ENCODE measurements at places on chromosomes 7 and 10.

DNA sequence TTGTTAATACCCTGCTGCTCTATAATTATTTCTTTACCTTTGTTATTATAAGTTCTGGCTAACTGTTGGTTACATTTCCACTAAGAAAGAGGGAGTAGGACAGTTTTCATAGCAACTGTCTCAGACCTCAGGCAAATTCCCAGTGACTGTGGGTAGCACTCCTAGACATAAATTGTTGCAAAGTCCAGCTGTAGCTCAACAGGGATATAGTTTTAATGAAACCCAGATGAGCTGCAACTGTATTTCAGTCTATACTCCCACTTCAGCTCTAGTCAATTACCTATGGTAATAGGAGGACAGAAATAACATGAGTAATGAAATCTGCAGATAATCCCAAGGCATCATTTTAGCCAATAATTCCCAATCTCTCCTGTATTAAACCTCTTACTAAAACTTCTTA lies 103.0 kb upstream of the SEMA3A start:
- no peak for DNase-seq

- DNase-seq, result no peak
These were observed 72.6 kb downstream of the MTURN start for GRCh38 chr7:30207376-30207775.

- DNase-seq, result no peak
These were observed 251.7 kb upstream of the PITRM1 start for GRCh38 chr10:3424111-3424851.

DNA sequence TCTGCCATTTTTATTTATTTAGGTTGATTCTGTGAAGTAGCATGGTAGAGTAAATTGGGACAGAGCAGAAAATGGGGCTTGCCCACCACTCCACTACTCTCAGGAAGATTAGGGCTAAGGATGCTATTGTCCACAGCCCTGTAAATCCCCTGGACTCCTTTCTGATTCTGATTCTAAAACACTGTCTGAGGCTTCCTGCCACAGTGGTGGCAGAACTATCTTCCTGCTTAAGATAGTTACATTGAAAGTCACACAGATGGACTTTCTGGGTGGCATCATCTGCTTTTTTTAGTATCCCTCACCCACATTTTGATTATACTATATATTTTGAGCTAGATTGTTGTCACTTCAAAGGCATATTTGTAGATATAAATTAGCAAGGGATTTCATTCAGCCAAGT lies 50.0 kb downstream of the SPAM1 start:
- no peak for DNase-seq

DNA sequence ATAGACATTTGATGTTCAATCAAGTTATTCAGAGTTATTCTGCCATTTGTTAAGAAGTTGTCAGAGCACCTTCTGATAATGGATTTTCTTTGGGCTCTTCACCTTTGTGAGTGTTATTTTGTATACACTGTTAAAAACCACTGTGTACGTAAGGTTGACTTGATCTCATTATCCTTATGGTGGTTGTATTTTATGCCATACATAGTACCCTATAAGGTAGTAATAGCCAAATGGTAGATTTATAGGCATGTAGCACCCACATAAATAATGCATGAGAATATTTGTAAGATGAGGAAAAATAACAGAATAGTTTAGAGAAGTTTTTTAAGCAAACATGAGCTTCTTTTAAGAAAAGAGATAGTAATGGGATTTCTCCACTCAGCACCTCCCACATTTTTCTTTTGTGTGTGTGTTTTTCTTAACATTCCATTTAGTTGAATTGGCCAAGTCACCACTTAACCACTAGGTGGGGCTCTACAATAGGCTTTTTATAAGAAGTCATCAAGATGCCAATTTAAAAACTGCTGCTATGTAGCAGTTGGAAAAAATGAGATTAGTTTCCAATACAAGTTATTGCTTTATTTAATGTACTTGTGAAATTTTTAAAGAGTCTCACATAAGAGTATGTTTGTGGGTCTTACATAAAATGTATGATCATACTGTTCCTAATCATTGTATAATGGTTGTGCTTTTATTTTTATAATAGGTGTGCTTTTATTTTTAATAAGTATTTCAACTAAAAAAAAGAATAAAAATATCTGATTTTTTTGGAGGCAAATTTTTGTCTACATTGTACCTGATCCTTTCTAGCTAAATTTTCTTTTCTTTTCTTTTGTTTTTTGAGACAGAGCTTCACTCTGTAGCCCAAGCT lies 41.1 kb upstream of the STMP1 start:
- DNase-seq, result peak; percentile 37

GRCh38 chr7:23212841-23213240 lies 31.0 kb downstream of the NUP42 start:
- DNase-seq, result no peak

DNA sequence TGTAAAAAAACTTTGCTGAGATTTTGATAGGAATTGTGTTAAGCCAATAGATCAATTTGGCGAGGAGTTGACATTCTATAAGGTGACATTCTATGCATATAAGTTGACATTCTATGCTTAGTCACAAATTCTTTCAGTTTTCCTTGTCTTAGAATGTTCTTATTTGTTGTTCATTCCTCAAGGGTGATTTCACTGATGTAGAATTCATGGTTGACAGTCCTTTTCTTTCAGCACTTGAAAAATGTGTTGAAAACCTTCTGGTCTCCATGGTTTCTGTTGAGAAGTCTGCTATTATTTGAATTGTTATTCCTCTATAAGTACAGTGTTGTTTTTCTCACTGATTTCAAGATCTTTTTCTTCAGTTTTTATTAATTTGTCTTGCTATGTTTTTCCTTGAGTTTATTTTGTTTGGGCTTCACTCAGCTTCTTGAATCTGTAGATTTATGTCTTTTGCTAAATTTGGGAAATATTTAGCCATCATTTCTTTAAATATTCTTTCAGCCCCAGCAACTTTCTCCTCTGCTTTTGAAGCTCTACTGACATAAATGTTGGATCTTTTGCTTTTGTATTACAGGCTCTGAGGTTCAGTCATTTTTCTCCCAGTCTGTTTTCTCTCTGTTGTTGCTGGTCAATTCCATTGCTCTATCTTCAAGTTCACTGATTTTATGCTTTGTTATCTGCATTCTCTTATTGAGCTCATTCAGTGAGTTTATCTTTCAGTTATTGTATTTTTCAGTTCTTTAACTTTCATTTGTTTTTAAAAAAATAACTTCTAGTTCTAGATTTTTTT lies 154.9 kb downstream of the SDK1 start:
- no peak for DNase-seq

DNA sequence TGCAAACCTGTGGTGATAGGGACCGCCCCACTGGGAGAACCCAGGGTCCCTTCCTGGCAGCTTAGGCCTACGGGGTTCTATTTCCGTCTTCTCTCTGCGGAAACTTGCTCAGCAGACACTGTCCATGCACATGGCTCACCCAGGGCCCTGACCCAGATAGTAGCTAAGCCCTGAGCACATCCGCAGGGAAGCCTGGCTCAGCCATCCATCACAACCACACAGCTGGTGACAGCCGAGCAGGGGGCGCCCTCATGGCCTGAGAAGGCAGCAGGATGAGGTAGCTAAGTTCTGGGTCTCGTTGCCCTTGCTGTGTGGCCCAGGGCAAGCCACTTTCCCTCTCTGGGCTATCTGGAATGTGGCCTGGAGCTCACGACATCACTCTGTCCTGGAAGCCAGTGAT lies 23.3 kb downstream of the NPTX2 start:
- DNase-seq, result no peak

DNA sequence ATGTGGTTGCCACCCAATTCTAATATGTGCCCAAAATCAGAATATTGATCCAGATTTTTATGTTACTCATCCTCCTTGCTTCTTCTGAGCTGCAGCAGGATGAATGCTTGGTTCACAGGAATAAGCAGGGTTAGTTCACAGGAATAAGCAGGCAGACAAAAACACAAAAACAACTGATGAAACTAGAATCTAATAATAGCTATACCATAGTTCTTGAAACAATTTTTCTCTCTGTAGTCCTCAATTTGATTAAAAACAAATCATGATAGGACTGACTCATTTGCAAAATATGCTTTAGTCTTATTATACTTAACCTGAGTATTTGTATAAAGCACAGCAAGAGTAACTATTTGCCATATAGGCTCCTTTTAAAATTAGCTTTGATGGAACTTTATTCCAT lies 24.4 kb upstream of the ARHGAP12 start:
- DNase-seq, result no peak

DNA sequence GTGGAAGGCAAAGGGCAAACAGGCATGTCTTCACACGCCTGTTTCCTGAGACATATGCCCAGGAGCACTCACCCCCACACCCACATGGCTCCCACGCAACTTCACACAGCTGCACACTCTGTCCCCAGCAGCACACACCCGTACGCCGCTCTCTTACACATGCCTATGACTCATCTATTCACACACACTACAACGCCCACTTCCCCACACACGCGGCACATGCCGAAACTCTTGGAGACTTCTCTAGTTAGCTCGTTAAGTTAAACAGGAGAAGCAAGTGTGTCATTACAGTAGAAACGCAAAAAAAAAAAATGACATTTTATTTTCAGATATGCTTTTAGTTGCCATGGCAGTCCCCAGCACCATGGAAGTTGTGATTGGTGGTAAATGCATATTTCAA lies 6.7 kb downstream of the CALN1 start:
- DNase-seq, result no peak

- DNase-seq, result no peak
These were observed 316.8 kb upstream of the MTPN start for GRCh38 chr7:136293841-136294391.

DNA sequence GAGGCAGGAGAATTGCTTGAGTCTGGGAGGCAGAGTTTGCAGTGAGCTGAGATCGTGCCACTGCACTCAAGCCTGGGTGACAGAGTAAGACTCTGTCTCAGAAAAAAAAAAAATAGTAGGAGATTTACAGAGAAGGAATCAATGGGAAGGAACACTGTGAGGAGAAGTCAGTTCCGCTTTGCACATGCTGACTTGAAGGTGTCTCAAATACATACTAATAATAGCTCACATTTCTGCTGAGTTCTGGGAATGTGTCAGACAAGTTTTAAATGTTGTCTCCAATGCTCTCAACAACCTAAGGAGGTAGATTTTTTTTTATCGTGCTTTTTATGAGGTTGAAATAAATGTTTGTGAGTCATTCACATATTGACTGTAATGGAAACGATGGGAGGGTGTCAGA lies 654.9 kb upstream of the CELF2 start:
- no peak for DNase-seq

DNA sequence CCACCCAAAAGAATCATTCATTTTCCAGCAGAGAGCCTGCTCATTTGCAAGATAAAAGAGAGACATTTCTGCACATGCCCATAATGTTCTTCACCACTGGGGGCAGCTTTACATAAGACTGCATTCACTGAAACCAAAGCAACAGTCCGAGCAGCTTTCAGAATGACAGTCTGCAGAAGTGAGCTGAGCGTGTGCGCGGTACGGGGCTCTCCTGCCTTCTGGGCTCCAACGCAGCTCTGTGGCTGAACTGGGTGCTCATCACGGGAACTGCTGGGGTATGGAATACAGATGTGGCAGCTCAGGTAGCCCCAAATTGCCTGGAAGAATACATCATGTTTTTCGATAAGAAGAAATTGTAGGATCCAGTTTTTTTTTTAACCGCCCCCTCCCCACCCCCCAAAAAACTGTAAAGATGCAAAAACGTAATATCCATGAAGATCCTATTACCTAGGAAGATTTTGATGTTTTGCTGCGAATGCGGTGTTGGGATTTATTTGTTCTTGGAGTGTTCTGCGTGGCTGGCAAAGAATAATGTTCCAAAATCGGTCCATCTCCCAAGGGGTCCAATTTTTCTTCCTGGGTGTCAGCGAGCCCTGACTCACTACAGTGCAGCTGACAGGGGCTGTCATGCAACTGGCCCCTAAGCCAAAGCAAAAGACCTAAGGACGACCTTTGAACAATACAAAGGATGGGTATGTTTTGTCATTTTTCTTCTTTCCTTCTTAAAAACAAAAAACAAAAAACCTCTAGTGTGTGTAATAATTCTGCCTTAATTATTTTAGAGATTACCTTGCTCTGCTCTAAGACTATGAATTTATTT lies at the start of gene LRRTM3:
TSS of gene LRRTM3 (plus strand) at position 141 of the 820 bp plus-strand sequence.
- DNase-seq, result peak; percentile 2

- no peak for DNase-seq
These were observed 70.1 kb upstream of the HECW1 start for GRCh38 chr7:43042302-43042701.

DNA sequence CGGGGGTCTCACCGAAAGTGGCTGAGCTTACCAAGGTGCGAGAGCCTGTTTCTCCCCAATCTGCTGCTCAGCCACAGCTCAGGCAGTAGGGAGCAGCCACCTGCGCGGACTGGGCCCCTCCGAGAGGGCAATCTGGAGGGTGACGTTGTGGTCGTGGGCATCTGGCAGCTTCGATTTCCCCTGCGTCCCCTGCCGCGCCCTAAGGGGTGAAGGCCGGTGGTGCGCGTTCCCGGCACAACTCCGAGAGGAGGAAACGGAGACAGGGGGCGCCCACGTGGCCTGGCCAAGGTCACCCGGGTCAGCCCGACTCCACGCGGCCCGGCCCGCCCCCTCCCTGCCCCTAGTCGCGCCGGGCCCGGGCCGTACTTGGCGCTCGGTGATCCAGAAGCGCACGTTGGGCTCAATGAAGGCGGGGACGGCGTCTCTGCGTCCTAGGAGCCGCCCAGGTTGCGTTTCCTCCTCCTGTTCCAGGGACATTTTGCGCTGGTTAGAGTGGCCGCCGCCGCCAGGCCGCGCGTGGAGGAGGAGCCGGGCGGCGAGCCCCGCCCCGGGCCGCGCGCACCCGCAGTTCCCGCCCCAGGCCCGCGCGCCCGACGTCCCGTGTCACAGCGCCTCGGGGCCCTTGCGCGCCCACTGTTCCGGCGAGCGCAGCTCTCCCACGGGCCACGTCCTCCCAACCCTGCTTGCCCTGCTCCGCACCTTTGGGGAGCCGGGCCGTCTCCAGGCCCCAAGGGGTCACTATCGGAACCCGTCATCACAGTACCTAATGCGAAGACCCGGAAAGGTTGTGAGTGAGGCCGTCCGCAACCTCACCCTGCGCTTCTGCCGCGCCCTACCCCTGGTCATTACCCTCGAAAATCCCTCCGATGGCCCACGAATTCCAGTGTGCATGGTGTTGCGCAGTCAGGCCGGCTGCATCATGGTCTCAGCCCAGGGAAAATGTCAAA lies at the start of gene SFXN4:
TSS of gene SFXN4 (minus strand) at position 544 of the 947 bp plus-strand sequence. CDS start at position 477, 67 bp downstream.
- peak; percentile 23 for DNase-seq

DNA sequence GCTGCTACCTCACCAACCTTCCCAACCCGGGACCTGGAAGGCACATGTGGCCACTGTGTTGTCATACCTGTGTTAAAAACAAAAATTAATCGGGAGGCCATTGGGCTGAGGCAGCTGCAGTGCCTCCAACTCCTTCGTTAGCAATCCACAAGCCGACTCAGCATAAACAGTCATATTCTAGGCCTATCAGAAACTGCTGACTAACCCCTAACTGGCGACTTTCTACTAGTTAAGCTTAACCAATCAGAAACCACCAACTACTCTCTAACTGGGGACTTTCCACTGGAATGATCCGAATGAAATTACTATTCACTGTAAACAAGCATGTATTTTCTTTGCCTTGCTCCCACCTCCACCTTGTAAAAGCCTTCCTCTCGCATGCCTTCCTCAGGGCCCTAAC lies 14.1 kb upstream of the TMEM72 start:
- no peak for DNase-seq

DNA sequence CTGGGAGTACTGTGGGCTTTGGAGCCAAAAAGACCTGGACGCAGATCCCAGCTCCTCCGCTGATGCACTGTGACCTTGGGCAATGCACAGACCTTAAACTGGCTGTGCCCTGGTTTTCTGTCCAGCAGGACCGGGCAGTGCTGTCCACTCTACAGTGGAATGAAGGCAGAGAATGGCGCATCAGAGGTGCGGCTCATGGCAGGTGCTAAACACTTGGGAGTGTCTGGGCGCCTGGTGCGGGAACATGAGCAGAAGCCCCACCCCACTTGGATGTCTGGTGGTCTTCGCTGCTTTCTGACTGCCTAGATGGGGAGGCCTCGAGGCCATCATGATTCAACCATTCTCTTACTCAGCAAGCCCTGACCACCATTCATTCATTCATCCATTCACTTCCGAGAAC lies 153.7 kb downstream of the GRK5 start:
- DNase-seq, result no peak
